ENCODE measurements at places on chromosomes 1 and 21.

GRCh38 chr1:202952818-202953217, 5.3 kb downstream of the ADIPOR1 start:
- no peak for DNase-seq

GRCh38 chr1:28756846-28757245, 20.1 kb downstream of the YTHDF2 start:
- DNase-seq: no peak

DNA sequence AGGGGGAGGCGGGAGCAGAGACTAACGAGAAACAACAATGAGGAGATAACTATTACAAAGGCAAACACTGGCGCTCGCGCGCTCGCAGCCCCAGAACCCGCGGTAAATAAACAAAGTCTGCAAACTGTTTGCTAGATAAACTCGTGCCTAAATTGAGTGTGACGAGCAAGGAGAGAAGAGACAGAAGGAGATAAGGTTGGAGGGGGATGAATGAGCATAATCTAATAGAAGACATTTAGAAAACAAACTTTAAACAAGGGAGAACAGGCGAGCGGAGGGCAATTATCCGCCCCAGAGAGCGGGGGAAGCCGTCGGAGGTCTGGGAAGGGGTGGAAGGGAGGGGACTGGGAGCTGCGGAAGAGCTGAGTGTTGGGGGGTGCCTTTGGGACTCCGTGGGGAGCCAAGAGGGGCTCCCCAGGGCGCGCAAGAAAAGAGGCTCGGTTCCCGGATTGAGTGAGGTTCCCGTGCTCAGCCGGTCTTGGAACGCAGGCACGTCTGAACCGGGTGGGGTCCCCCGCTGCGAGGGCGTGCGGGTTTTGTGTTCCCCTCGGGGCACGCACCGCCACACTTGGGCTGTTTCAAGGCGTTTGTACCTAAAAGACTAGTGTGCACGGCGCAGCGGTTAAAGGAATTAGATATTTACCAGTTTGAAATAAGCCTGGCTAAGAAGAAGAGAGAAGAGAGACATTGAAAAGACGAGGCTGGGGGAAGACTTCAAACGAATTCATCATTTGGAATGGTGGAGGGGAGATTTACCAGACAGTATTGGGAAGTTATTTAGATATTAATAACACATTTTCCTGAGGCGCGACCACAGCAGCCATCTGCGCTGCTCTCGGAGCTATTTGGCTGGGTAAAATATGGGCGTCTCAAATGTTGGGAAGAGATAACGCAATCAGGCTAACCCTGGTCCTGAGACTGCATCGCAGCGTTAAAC, 10.6 kb downstream of the PAX7 start:
- no peak for DNase-seq

- no peak for DNase-seq
These were observed 9.1 kb upstream of the ATAD3B start for GRCh38 chr1:1462318-1462966.

Measured in posterior vena cava (tissue), 2 donors.